D721Med (cell line): ENCODE measurements at places on chromosomes 6 and 20.

- no peak for DNase-seq
Observed at GRCh38 chr6:26299286-26300042, 65.5 kb upstream of the BTN3A2 start.

DNA sequence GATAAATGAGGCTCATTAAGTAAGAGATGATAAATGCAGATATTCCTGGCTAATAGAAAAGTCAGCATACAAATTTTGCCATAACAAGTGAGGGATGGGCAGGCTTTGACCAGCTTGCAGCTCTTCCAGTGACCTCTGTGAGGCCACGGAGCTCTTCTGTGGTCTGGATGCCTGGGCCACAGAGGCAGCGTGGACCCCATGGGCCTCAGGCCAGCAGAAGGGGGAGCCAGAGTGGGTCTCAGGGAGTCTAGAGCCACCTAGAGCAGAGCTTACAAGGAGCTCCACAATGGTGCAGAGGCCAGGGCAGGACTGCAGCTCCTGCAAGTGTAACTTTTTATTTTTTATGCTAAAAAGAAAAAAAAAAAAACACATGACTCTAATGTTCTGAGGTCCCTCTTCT, 165.1 kb downstream of the ARID1B start:
- no peak for DNase-seq

DNA sequence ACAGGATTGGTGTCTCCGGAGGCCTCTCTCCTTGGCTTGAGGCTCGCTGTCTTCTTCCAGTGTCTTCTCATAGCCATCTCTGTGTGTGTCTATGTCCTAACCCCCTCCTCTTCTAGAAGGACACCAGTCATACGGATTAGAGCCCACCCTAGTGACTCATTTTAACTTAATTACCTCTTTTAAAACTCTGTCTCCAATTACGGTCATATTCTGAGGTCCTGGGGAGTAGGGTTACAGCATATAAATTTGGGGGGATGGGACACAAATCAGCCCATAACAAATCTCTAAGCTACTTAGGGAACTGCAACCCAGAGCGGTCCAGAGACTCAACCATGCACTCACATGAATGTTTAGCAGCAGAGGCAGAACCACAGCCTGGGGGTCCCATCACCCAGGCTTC, 56.1 kb upstream of the SASH1 start:
- DNase-seq, result no peak

GRCh38 chr20:13264907-13265306, 43.8 kb downstream of the ISM1 start:
- DNase-seq, result no peak

DNA sequence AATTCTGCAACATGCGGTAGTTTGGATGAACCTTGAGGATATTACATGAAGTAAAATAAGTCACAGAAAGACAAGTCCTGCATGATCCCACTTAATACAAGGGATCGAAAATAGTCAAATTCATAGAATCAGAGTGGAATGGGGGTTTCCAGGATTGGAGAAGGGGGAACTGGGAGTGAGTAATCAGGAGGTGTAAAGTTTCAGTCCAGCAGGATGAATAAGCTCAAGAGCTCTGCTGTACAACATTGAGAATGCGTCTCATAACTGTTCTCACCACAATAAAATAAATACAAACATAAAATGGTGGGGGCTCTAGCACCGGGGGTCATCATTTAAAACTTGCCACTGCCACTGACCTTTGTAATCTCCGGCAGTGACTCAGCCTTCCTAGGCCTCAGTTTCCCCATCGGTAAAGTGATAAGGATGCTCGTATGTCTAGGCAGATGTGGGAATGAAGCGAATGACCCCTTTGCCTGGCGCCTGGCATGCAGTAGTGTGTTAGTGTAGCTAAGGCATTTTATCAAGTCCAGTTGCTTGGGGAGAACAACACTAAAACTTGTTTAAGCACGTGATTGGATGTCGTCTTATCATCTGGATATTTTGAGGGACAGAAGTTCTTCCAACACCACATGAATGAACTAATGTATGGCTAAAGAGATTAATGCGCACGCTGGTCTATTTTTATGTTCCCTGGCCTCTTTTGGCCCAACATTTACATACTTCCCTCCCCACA, 421.1 kb downstream of the QKI start:
- DNase-seq, result no peak

DNA sequence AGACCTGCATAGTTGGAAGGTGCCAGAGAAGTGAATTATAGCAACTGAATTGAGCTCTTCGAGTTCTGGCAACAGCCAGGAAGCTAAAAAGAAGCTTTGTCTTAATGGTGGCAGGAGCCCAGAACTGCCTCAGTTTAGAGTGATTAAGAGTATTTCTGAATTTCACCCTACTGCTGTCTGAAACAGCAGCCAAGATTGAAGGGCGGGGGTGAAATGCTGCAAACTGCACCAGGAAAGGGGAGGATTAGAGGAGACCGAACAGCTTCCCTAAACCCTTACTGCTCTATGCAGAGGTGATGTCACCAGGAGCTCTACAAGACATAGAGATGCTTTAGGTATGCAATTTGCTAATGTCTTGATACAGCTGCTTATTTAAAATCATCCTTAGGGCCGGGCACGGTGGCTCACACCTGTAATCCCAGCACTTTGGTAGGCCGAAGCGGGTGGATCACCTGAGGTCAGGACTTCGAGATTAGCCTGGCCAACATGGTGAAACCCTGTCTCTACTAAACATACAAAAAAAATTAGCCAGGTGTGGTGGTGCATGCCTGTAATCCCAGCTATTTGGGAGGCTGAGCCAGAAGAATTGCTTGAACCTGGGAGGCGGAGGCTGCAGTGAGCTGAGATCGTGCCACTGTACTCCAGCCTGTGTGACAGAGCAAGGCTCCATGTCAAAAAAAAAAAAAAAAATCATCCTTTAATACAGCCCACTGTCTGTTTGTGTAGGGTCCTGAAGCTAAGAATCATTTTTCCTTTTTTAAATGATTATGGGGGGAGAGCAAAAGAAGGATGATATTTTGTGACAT, 91.7 kb upstream of the IYD start:
- DNase-seq, result no peak
